ENCODE measurements at places on chromosomes 7 and 10.

DNA sequence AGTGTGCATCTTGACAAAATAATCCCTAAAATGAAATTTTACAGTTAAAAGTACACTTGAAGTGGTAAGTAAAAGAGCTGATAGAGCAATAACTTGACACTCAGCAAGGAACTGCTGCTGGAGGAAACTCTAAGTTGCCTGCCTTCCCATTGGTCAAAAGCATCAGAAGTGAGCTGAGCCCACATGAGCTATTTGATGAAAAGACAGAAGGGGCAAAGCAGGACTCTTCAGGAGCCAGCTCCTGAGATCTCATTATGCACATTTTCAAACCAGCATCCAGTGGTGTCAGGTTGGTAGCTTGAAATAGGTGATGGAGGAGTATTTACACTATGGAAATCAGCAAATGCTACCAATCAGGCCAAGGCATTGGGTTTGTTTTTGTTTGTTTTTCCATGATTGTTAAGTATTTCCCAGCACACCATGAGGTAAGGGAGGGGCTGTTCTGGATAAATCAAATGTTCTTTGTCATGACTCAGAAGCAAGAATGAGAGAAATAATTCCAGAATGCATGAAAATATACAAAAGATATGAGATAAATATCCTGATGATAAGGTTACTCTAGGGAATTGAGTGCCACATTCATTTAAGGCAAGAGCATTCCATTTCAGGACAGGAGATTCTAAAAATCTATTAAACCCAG lies 316.6 kb downstream of the SNX13 start:
- no peak for DNase-seq

DNA sequence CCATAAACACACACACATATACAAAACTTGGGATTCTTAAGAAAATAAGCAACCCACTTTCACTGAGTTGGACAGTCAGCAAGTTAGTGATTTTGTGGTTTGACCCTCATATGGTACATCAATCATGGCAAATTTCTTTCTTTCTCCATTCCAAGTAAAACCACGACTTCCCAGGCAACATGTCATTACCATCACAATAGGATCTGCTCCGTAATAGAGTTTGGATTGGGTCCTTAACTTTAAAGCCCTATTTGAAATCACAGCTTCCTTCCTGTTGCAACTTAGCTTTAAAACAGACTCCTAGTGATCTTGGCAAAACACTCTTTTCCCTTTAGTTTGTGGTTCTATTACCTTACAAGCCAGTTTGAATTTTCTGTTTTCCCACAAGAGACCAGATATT lies 483.6 kb downstream of the INHBA start:
- DNase-seq = no peak

- no peak for DNase-seq
Observed at GRCh38 chr7:107208024-107208521, 39.3 kb downstream of the HBP1 start.

DNA sequence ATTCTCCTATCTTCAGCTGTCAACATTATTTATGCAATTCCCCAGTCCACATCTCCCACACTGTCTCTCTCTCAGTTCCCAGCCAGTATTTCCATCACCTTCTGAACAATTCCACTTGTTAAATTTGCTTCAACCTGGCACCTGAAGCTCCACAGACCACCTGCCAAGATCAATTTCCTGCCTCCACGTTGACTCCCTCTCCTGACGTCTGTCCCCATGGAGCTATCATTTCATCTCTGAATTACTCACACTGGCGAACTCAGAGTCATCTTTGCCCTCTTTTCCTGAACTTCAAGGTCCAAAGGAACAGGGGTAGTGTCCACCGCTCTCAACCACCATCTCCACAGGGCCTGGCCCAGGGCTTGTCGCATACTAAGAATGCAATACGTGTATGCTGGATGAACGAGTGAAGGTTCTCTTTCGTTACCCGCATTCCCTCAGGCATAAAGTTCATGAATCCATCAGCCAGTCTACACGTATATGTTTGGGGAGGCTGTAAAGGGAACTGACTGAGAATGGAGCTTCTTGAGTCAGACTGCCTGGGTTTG lies 183.3 kb downstream of the JCAD start:
- DNase-seq = no peak

DNA sequence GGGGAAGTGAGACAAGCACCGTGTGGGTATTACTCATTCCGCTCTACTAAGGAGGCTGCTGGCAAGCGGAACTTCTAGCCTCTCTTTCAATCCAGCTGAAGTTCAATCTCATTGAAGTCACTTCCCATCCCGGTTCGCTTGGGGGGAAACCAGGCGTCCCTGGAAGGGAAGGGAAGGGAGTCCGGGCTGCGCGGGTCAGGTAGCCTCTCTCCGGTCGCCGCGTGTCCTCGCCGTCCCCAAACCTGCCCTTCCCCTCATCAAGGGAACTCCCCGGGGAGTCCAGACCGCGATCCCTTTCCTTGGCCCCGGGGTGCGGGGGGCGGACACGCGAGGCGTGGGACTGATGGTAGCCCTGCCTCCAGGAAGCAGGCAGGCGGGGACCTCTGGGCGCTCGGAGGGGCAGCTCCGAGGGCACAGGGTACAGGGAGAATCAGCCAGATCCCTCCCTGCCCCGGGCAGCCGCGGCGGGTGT lies 598 bp upstream of the ZEB1 start:
- peak; percentile 53 for DNase-seq

DNA sequence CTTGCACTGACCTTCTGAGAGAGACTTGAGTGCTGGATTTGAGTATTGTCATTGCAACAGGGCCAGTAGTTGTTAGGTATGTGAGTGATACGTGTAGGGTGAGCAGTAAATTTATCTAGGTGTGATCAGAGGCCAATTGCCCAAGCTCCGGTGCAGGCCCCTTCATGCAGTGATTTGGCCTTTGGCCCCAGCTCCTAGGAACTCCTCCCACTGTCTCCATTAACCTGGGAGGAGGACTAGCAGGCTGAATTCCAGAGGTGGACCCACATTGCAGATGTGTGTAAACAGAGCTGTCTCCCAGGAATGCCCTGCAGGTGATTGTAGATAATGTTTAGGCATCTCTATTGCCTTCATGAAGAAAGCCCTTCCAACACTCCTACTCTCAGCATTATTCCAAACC lies 19.5 kb downstream of the TCF7L2 start:
- no peak for DNase-seq

GRCh38 chr10:9294132-9294663 lies 1239.7 kb downstream of the GATA3 start:
- no peak for DNase-seq

DNA sequence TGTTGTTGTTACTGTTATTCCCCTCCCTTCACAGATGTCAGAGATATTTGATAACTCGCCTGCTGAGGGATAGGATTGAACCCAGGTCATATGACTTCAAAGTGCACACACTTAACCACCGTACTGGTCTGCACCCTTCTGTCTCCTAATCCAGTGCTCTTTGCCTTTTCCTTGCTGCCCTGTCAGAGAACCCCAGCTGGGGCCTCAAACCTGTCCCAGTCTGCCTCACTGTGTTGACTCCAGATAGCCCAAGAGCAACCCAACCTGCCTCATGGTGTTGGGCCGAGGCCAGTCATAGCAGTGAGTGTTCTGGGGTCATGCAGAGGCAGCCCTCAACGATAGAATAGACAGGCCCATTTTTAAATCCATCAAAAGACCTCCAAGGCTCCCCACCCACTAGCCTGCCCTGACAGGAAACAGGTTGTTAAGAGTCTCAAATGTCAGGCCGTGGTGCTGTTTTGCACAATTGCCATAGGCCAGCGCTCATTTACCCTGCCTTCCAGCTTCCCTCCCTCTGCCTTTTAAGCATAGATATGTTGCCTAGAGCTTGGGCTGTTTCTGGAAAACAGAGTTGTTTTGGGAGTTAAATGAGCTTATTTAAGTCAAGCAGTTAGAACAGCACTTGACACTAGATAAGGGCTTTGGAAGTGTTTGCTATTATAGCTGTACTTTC lies 37.0 kb upstream of the PDCD4 start:
- no peak for DNase-seq

- DNase-seq = no peak
Observed at GRCh38 chr10:69464801-69465401, 13.6 kb downstream of the TSPAN15 start.

DNA sequence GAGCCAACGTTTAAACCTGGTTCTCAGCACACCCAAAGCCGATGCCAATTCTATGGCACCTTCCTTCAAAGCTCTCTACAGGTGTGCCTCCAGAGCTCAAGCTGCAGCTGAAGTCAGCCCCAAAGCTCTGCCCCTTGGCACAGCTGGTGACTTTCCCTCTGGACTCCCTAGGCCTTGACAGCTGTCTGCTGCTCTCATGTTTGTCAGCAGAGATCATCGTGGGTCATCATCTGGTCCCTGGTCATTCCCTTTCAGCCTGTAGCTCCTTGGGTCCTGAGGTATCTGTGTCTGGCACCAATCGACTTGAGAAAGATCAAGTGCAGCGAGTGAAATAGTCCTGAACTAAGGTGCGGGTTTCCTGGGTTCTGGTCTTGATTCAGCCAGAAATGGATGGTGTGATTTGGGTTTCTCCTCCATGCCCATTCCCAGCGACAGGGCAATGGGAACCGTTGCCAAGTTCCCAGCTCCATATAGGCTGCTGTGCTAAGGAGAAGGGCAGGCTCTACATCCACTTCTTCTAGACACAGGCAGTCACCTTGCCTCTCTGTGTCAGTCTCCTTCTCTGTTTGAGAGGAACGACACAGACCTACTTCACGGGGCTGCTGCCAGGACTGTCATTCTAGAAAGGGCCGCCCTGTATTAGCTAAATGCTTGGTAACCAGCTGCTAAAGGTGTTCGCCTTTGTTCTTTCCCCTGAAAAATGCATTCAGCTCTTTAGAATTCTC lies 3.6 kb downstream of the PKD1L1 start:
- no peak for DNase-seq

DNA sequence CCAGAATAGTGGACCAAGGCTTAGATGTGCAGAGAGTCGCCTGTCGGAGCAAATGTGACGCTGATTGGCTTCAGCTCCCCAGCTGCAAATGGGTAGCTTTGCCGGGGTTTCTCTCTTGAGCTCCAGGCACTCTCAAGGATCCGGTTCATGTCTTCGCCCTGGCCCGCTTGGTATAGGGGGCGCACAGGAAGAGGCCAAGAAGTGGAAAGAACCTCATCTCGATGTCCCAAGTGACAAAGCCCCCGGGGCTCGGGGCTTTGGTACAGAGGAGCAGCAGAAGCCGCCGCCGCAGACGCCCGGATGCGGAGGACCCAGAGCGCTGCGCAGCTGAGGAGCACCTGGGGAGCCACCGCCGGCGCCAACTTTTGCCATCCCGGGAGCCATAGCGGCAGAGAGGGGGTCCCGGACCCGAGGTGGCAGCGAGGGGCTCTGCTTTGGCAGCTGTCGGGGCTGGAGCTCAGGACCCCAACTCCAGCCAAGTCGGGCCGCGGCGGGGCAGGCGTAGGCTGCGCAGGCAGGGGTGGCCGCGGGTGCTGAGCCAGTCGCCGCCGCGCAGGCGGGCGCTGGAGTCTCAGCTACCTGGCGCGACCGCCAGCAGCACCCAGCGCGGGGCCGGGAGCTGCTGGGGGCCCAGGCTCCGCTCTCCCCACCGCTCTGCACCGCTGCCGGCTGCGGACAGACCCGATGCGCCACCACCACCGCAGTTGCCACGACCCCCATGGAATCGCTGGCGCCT lies 466.6 kb downstream of the XPNPEP1 start:
- DNase-seq = peak; percentile 8

DNA sequence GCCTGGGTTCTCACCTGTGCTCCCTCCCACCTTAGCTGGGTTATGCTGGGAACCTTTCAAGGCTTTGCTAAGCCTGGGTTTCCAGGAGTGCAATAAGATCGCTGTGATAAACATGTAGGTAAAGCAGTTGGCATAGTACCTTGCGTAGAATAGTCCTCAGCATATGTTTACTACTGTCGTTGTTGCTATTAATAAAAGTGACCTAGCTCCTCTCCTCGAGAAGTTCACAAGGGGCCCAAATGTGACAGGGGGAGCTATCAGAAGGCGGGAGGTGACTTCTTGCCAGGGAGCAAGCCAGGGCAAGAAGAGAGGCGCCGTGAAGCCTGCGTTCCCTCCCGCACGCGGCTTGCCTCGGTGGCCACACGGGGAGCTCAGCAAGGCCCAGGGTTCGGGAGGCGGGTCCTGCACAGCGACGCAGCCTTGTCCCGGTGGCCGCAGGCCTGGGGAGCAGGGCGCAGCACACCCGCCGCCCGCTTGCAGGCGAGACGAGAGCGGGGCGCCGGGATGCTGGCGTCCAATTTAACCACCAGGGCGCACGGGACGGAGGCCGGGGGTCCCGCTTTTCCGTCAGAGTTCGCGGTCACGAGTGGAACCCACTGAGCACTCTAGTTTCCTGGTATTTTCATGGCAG lies 106.2 kb downstream of the SNX10 start:
- DNase-seq = peak; percentile 60

DNA sequence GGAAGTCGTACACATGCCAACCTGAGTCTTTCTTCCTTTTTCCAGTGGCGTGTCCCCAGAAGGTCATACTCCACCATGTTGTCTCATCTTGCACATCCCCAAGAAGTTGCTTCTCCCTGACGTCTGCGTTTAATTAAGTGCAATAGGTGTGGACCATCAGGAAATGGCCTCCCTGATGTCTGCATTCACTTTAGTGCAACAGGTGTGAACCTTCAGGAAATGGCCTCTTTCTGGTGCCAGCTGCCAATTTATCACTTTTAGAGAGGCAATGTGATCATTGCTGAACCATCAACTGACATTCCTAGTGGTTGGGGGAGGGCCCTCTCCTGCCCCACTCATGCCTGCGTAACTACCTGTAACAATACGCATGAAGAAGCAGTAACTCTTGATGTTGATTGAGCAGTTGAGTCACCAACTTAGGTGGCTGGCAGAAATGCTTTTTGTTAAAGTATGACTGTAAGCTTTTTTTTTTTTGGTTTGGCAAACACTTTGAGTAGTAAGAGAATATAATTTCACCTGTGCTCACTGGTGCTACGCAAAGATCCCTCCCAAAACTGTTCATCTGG lies 25.8 kb downstream of the SCIN start:
- no peak for DNase-seq

DNA sequence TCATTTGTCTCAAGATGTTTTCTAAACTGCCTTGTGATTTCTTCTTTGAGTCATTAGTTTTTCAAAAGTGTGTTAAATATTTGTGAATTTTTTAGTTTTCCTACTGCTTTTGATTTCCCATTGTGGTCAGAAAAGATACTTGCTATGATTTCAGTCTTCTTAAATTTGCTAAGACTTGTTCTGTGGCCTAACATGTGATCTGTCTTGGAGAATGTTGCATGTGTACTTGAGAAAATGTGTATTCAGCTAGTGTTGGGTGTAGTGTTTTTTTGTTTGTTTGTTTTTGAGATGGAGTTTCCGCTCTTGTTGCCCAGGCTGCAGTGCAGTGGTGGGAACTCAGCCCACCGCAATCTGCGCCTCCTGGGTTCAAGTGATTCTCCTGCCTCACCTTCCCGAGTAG lies 28.6 kb downstream of the BMPR1A start:
- DNase-seq = no peak

DNA sequence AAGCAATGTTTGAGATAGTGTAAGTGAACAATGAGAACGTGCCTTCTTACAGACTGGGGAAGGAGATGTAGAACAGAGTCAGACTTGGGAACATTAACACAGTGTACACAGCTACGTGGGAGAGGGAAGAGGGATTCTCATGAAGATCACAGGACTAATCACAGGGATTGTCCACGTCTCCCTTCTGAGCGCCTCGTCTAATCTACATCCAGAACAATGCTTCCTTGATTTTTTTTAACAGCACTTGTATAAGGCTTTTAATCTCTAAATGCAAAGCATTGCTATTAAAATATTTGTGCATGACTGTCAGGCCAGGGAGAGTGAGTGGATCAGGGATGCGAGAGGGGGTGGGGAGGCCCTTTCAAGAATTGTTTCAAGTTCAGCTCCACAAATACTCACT lies 62.7 kb downstream of the MET start:
- DNase-seq = no peak

GRCh38 chr10:72243822-72244437 lies 27.9 kb upstream of the ASCC1 start:
- DNase-seq = no peak
